ENCODE measurements at places on chromosomes 4 and X. TPM values are rescaled to one million over a fixed set of nuclear protein-coding genes. Genes with fewer than 3 reads are reported as not detected.

DNA sequence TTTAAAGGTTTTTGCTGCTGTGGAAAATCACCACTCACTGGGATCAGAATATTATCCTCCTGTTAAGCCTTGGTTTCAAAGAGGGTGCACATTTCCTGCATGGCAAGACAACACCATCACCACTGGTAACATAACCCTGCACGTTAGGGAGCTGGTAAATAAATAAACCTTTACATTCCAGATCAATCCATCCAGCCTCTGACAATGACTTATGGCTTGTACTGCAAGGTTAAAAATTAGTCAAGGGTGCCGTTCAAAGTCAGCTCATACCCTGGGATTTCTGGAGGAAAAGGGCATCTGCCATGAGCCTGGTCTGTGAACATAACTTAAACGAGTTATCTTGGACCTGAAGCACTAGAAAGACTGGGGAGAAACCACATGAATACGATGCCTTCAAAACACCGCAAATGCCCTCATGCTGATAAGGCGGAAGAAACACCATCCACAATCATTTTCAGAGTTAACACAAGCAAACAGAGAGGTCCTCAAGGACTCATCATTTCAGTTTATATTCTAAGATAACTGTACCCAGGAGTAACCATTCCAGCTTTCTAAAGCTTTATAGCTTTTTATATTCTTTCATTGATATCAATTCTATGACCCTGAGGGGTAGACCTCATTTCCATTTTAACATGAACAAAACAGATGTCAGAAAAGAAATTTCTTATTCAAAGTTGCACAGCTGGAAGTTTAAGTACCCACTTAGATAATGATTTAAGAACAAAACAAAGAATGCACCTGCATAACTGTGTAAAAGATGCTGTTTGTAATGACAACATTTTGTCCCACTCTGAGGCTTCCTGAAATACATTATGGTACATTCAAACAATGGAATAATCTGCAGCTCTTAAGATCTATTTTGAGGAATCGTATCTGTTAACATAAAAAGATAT, 103.1 kb downstream of the NPNT start:
- no peaks in the 10 kb centered on the region for H3K27me3 ChIP-seq
- no peaks in the 10 kb centered on the region for H3K4me1 ChIP-seq
- no peak for DNase-seq
- no peaks in the 10 kb centered on the region for H3K36me3 ChIP-seq
- H3K27ac ChIP-seq: no peak overlapping the region

HMGN5 gene
- 3.0 TPM for total RNA-seq

GRCh38 chr4:184168406-184169019, 49.2 kb downstream of the ENPP6 start:
- peak; percentile 22 for DNase-seq
- no peaks in the 10 kb centered on the region for H3K4me1 ChIP-seq
- H3K4me3 ChIP-seq: no peak overlapping the region

CWH43 gene
- not detected for total RNA-seq

SMIM31 gene
- total RNA-seq: not detected

DNA sequence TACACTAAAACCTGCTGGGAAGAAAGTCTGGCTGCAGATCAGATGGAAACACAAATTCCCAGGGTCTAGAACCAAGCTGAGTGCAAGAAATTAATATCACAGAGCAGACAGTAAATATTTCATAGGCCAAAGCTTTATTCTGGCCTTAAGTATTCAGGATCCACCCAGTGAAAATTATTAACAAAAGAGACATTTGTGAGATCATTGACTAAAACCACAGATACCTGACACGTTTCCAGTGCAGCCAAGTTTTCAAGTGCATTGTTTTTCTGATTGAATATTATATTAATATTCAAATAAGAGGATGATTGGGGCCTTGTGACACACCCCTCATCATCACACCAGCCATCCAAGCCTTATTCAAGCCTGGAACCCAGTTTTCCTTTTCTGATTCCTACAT, 10.3 kb downstream of the ELOVL6 start:
- DNase-seq: no peak
- H3K36me3 ChIP-seq: no peaks in the 10 kb centered on the region
- H3K27me3 ChIP-seq: no peaks in the 10 kb centered on the region
- no peak overlapping the region for H3K4me3 ChIP-seq

- no peak for DNase-seq
- H3K4me3 ChIP-seq: no peak overlapping the region
- no peaks in the 10 kb centered on the region for H3K36me3 ChIP-seq
- 0 out of 2 replicates have a peak, but pooled peaks cover 3% of the 10 kb centered on the region for H3K4me1 ChIP-seq
- H3K27me3 ChIP-seq: no peaks in the 10 kb centered on the region
These were observed 45.5 kb upstream of the SMAD1 start for GRCh38 chr4:145436114-145436513.

GRCh38 chr4:37138019-37138653, 106.4 kb upstream of the NWD2 start:
- no peaks in the 10 kb centered on the region for H3K36me3 ChIP-seq
- H3K4me1 ChIP-seq: no peaks in the 10 kb centered on the region
- no peaks in the 10 kb centered on the region for H3K27me3 ChIP-seq
- no peak overlapping the region for H3K4me3 ChIP-seq
- DNase-seq: no peak
- no peak overlapping the region for H3K27ac ChIP-seq

UGT2B17 gene
- total RNA-seq: not detected

MAGEB2 gene
- total RNA-seq: 138 TPM

GRCh38 chrX:31126205-31126604, 54.4 kb upstream of the FTHL17 start:
- no peaks in the 10 kb centered on the region for H3K27me3 ChIP-seq
- no peak overlapping the region for H3K27ac ChIP-seq
- H3K4me3 ChIP-seq: no peak overlapping the region
- H3K4me1 ChIP-seq: no peaks in the 10 kb centered on the region

GRCh38 chr4:16056681-16057385, 27.0 kb downstream of the PROM1 start:
- no peak overlapping the region for H3K27ac ChIP-seq
- no peaks in the 10 kb centered on the region for H3K4me1 ChIP-seq
- no peaks in the 10 kb centered on the region for H3K27me3 ChIP-seq
- no peaks in the 10 kb centered on the region for H3K36me3 ChIP-seq

F8 gene
- 2.6 TPM for total RNA-seq

ANXA10 gene
- 15.1 TPM for total RNA-seq

PLP1 gene
- not detected for total RNA-seq

ZXDA gene
- total RNA-seq: 3.8 TPM

GRCh38 chr4:61318431-61318830, 118.3 kb downstream of the ADGRL3 start:
- H3K4me1 ChIP-seq: no peaks in the 10 kb centered on the region
- no peaks in the 10 kb centered on the region for H3K27me3 ChIP-seq
- H3K27ac ChIP-seq: no peak overlapping the region
- no peak overlapping the region for H3K4me3 ChIP-seq

DNA sequence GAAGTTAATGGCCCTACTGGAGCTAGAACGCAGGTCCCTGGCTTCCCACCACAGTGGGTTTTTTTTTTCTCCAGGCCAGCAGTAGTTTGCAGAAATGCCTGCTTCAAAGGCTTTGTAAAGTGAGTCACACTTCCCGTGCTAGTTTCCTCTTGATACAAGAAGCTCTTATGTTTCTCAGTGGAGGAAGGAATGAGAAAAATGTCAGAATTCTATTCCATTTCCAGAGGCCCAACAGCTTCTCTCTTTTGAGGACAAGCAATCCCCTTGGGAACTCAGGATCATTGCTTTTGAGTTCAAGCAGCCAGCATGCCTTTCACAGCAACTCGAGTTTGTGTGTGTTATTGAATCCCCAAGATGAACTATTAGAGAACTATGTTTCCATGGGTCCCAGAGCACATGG, 134.3 kb downstream of the GUCY2F start:
- H3K36me3 ChIP-seq: no peaks in the 10 kb centered on the region
- no peak overlapping the region for H3K4me3 ChIP-seq
- peak; percentile 19 for DNase-seq
- peaks cover 4% of the 10 kb centered on the region for H3K4me1 ChIP-seq
- no peaks in the 10 kb centered on the region for H3K27me3 ChIP-seq

GRCh38 chr4:72218953-72219352, 187.2 kb downstream of the NPFFR2 start:
- no peak for DNase-seq
- no peak overlapping the region for H3K27ac ChIP-seq
- H3K4me3 ChIP-seq: no peak overlapping the region
- H3K36me3 ChIP-seq: no peaks in the 10 kb centered on the region
- no peaks in the 10 kb centered on the region for H3K4me1 ChIP-seq

GRCh38 chr4:48504352-48504751, 14.3 kb downstream of the ZAR1 start:
- H3K27me3 ChIP-seq: no peaks in the 10 kb centered on the region
- DNase-seq: no peak
- H3K4me1 ChIP-seq: no peaks in the 10 kb centered on the region
- no peak overlapping the region for H3K27ac ChIP-seq

CYBB gene
- 0.59 TPM for total RNA-seq

DNA sequence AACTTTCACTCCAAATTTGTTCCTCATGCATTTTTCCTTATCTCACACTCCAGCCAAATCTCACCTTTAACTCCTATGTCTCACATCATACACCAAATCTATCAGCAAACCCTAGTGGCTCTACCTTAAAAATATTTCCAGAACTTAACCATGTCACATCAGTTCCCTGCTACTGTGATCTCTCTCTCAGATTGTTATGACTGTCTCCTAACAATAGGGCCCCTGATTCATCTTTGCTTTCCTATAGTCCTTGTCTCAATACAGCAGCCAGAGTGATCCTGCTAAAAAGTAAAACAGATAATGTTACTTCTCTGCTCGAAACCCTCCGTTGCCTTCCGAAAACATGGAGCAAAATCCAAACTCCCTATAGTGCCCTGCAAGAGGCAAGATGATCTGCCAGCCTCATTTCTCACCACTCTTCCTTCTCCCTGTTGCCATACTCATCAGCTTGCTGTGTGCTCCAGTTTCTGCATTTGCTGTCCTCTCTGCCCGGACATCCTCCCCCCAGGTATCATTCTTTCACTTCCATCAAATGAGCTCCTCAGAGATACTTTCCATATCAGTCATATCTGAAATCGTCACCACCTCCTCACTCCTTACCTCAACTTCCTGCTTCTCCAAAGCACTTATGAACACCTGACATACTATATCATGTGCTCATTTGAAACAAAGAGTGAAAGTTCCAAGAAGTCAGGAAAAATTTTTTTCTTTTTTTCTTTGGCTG, 293.4 kb upstream of the NR3C2 start:
- H3K27ac ChIP-seq: no peak overlapping the region
- no peaks in the 10 kb centered on the region for H3K27me3 ChIP-seq
- H3K36me3 ChIP-seq: no peaks in the 10 kb centered on the region
- H3K4me3 ChIP-seq: no peak overlapping the region

MTNR1A gene
- total RNA-seq: 0.84 TPM

GRCh38 chrX:44767308-44767707, 76.5 kb upstream of the DUSP21 start:
- no peak for DNase-seq
- H3K27ac ChIP-seq: no peak overlapping the region
- no peaks in the 10 kb centered on the region for H3K27me3 ChIP-seq
- H3K4me1 ChIP-seq: no peaks in the 10 kb centered on the region
- H3K36me3 ChIP-seq: no peaks in the 10 kb centered on the region

DNA sequence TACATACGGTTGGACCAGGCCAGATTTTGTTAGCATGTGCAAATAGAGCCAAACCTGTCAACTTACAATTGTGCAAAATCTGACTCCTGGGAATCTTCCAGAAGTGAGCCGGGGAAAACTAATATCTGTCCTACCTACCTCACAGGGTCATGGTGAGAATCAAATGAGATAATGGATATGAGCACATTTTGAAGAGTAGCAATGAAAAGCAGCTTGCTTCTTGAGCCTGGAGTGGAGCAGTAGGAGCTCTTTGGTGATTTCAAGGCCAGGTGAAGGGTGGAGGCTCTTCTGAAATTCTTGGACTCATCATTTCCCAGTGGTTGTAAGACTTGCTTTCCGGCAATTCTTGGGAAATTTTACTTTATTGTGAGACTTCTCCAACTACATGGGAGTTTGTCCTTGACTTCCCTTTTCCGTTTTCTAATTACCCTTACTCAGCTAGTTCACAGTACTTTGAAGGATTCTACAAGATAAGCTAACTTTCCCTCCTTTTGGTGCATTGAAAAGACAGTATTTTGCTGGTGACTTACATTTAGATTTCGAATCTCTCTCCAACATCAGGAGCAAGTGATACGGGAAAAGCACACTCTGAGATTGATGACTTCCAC, 12.2 kb downstream of the PLAC1 start:
- no peak overlapping the region for H3K27ac ChIP-seq
- H3K4me1 ChIP-seq: no peaks in the 10 kb centered on the region
- H3K4me3 ChIP-seq: no peak overlapping the region
- H3K27me3 ChIP-seq: no peaks in the 10 kb centered on the region
- no peaks in the 10 kb centered on the region for H3K36me3 ChIP-seq

NEUROG2 gene
- 0.12 TPM for total RNA-seq

- DNase-seq: no peak
- no peak overlapping the region for H3K4me3 ChIP-seq
- peak overlapping the region; percentile 68 for H3K27ac ChIP-seq
- no peaks in the 10 kb centered on the region for H3K36me3 ChIP-seq
- peaks cover 50% of the 10 kb centered on the region for H3K4me1 ChIP-seq
These were observed 5.0 kb upstream of the TSPAN5 start for GRCh38 chr4:98663226-98664006.

DNA sequence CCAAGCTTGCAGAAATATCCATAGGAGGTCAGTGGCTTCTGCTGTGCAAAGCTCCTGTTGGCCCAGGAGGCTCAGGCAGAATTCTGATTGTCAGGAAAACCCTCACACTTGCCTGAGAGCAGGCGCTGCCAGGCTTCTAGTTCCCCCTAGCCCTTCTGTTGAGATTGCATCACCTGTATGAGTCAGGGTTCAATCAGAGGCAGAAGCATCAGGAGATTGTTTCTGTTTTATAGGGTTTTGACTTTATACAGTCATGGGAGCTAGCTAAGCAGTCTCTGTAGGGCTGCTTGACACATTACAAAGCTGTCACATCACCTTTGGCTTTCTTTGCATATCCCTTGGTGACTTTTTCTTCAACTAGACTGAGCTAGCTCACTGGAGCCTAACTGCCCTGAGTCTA, 27.8 kb downstream of the DIPK2B start:
- H3K27ac ChIP-seq: no peak overlapping the region
- H3K27me3 ChIP-seq: no peaks in the 10 kb centered on the region
- no peaks in the 10 kb centered on the region for H3K36me3 ChIP-seq
- peak; percentile 21 for DNase-seq
- H3K4me1 ChIP-seq: peaks cover 10% of the 10 kb centered on the region

DNA sequence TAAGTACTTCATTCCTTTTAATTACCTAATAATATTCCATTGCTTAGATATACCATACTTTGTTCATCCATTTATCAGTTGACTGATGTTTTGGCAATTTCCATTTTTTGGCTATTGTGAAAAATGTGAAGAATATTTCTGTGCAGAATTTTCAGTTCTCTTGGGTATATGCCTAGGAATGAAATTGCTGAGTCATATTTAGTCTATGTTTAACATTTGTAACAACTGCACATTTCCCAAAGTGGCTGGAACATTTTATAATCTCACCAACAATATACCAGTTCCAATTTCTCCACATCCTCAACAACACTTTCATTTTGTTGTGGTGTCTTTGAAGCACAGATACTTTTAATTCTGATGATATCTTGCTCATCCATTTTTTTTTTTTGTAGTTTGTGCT, 215.5 kb downstream of the PDGFC start:
- H3K27me3 ChIP-seq: no peaks in the 10 kb centered on the region
- no peak for DNase-seq
- no peaks in the 10 kb centered on the region for H3K36me3 ChIP-seq
- H3K27ac ChIP-seq: no peak overlapping the region
- H3K4me1 ChIP-seq: peaks cover 6% of the 10 kb centered on the region

EGF gene
- 0.57 TPM for total RNA-seq
